ENCODE measurements at places on chromosomes 2 and 18.

GRCh38 chr2:120430957-120431356, 85.0 kb downstream of the INHBB start:
- DNase-seq: no peak

DNA sequence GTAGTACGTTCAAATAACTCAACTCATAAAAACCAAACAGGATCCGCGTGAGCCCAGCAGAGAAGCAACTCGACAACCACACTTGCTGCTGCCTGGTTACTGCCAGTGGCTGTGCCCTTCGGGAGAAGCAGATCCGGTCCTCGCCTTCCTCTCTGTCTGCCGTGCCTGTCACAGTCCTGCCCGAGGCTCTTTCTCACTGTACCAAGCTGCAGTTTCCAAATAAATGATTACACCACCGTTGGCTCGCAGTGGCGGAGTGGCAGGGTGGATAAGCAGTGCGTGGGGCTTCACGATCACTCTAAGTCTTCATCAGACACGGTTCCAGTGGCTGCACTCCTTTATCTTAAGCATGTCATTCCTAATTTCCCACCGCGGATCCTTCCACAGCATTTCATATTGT, 26.1 kb upstream of the SALL3 start:
- DNase-seq: no peak

DNA sequence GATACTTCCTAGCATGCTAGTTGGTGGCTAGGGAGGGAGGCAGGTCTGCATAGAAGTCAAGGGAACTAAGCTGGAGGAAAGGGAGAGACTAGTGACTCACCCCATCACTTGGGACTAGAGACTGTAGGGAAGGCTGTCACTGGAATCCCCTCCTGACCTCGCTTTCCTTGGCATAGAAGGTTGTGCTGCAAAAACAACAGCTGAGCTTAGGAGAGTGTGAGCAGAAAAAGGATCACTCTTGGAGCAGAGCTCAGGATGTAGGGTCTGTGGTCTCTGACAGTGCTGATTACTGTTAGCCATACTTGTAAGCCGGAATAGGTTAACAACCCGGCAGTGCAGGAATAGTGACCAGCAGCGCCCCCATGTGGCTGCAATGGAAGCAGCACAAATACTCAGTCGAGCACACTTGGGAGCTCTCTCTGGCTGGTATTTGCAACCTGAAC, 66.9 kb upstream of the SMAD2 start:
- no peak for DNase-seq

- no peak for DNase-seq
Observed at GRCh38 chr2:85675427-85675826, 7.4 kb upstream of the SFTPB start.

GRCh38 chr2:240506406-240507059, 51.3 kb downstream of the ANKMY1 start:
- no peak for DNase-seq

DNA sequence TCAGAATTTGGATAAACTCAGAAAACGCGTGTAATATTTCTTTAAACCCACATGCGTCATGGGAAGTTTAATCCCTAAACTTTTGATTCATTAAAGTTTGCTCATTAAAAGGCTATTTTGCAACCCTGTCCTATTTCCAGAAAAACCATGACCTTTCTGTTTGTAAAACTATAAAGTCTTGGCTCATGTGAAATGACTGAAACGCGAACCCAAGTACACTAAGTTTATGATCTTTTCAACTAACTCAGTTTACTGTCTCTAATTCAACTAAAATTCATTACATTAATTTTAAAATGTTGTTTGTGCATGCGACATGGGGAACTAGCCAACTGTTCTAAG, 3.9 kb upstream of the RPL31 start:
- DNase-seq: no peak

DNA sequence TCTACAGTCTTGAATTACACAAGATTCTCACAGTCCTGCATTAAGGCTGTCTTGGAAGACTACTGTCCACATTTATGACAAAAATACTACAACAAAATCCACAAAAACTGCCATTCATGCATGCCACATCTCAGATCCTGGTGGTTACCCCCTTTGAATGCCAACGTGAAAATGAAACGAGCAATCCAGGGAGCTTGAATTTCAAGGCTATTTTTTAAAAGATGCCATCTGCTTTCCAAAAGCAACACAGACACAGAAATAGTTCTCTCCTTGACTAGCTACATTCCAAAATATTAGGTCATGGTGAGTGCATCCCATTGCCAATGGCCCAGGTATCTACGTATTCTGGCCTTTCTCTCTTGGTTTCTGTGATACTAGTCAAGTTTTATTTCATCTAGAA, 36.3 kb downstream of the IRS1 start:
- no peak for DNase-seq

DNA sequence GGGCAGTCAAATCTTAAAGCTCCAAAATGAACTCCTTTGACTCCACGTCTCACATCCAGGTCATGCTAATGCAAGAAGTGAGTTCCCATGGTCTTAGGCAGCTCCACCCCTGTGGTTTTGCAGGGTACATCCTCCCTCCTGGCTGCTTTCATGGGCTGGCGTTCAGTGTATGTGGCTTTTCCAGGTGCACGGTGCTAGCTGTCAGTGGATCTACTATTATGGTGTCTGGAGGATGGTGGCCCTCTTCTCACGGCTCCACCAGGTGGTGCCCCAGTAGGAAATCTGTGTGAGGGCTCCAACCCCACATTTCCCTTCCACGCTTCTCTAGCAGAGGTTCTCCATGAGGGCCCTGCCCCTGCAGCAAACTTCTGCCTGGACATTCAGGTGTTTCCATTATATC, 105.2 kb upstream of the MSTN start:
- no peak for DNase-seq

DNA sequence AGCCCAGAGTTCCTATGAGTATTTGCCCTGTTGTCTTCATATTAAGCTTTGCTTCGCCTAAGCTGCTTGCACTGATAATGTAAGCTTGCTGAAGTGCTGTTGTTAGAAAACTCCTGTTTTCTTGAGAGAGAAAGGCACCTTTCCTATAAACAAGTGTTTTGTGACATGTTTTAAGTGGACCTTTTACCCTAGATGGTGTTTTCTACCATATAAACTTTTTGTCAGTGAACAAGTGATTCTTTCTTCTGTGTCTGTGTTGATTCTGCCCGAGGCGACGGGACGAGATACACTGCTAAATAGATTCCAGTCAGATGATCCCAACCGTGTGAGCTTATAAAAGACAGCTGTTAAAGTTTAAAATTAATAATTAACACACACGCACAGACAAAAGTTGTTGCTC, 24.1 kb downstream of the CABLES1 start:
- DNase-seq: no peak

DNA sequence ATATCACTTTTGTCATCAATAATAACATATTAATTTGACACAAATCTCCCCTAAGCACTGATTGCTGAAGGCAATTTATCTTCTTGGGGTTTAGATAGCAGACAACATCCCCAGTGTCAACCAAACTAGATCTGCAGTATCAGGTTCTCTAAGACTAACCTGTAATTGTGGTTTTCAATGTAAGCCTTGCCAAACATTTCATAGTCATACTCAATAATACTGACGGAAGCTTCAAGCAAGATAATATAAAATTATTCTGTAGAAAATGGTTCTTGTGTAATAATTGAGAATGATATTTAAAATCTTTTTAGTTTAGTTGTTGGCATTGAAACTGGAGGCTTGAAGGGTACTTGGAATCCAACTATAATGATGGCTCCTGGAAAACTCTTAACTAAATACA, 186.3 kb downstream of the RIT2 start:
- DNase-seq: no peak

DNA sequence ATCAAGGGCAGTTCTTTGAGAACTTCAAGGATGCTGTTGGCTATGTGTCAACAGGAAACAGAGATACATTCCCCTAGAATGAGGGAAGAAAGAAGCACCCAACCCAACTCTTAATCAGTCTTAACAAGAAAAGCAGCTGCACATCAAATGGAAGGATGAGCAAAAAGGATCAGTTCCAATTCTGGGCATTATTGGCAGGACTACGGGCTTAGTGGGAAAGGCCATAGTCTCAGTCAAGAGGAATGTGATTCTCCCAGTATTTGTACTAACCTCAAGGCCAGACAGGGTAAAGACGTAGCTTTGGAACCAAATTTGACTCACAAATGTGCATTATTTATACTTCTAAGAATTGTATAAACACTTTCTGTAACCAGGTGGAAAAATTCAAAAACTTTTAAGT, 18.2 kb downstream of the BMP10 start:
- DNase-seq: no peak

Measured in left kidney (tissue), 8 donors.